ENCODE measurements at places on chromosomes 4 and X. TPM values are rescaled to one million over a fixed set of nuclear protein-coding genes. Genes with fewer than 3 reads are reported as not detected.
A peak's percentile ranks its signal among the peaks of the same experiment; 100 is the strongest.

Gene SLC49A3
- total RNA-seq, result 5.2 TPM

Gene CCNB3
- total RNA-seq, result 0.12 TPM

Gene ACE2
- total RNA-seq, result 1.0 TPM

DNA sequence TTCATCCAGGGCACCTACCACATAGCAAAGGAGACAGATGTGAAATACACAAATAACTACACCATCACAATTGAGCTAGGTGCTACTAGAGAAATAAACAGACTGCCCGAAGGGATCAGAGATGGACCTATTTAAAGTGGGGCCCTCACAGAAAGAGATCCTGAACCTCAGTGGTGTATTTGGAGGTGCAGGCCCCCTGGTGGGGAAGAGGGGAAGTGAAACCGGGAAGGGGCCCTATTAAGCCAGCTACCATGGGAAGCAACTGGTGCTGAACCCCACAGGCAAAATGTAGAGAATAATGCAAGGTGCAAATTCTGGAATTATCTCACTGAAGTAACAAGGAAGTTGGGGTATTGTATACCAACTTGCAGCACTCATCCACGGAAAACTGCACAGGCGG lies 78.6 kb upstream of the FAM9A start:
- no peak overlapping the region for H3K27ac ChIP-seq
- no peaks in the 10 kb centered on the region for H3K4me1 ChIP-seq
- H3K36me3 ChIP-seq, result no peaks in the 10 kb centered on the region
- no peak for DNase-seq

GRCh38 chrX:51496501-51497291 lies at the start of gene NUDT11:
TSS of gene NUDT11 (minus strand) at chrX:51496592. CDS start at chrX:51496444, 148 bp downstream.
- H3K4me1 ChIP-seq, result no peaks in the 10 kb centered on the region
- peak within 1 kb of the TSS; percentile 53 for H3K4me3 ChIP-seq
- H3K27me3 ChIP-seq, result no peaks in the 10 kb centered on the region
- H3K27ac ChIP-seq, result no peak within 1 kb of the TSS
- no peaks in the 10 kb centered on the region for H3K36me3 ChIP-seq
- DNase-seq, result peak; percentile 43

DNA sequence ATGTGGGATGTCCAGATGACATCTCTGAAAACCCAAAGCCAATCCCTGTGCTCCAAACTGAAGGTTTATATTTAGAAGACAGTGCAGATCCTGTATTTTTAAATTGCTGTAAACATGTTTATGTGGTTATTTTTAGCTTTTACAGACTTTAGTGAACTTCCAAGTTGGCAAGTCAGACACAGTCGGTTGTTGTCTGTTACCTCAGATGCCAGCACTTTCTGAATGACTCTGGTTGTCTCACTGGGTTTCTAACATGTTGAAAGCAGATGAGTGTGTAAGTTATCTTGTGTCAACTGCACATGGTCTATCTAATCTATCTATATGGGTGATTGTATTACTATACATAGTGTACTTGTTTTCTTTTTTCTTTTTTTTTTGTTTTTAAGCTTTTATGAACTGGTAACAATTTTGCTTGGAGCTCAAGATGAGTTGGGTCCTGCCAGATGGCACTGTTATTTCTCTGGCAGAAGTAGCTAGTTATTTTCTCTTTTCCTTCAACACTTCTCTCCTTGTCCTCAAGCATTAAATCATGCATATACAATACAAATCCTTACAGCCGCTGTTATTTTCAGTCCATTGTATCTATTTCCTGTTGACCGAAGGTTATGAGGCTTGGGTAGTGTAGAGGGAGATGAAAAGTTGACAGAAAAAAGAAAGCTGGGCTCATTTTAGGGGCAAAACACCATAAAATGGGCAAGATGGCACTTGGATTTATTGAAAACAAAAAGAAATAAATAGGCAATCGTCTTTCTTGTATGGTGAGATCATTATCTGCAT lies 66.3 kb downstream of the GAB1 start:
- no peak overlapping the region for H3K27ac ChIP-seq
- H3K36me3 ChIP-seq, result no peaks in the 10 kb centered on the region
- no peak overlapping the region for H3K4me3 ChIP-seq

DNA sequence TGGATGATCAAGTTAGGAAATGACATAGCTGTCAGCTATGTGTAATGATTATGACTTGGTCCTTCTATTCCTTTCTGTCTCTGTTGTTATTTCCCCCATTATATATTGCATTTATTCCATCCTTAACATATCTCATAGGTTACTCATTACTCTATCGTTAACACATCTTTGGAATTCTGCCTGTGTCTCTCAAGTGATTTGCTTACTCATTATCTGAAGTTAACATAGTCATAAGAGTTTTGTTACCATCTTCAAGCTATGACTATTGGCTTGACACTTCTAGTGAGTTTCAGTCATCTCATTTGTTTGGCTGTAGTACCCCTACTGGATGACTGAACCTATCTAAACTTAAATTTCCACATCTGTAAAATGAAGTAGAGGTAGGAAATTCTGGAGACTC lies 286.1 kb upstream of the PPP1R2C start:
- no peak for DNase-seq
- H3K4me1 ChIP-seq, result no peaks in the 10 kb centered on the region
- H3K4me3 ChIP-seq, result no peak overlapping the region
- no peaks in the 10 kb centered on the region for H3K36me3 ChIP-seq

- no peaks in the 10 kb centered on the region for H3K36me3 ChIP-seq
- H3K27me3 ChIP-seq, result no peaks in the 10 kb centered on the region
- no peak overlapping the region for H3K4me3 ChIP-seq
- no peak for DNase-seq
- H3K4me1 ChIP-seq, result no peaks in the 10 kb centered on the region
- H3K27ac ChIP-seq, result no peak overlapping the region
These were observed 90.8 kb downstream of the COL25A1 start for GRCh38 chr4:109211671-109212070.

- no peaks in the 10 kb centered on the region for H3K36me3 ChIP-seq
- no peak for DNase-seq
- H3K27ac ChIP-seq, result no peak overlapping the region
- no peak overlapping the region for H3K4me3 ChIP-seq
- H3K27me3 ChIP-seq, result no peaks in the 10 kb centered on the region
- no peaks in the 10 kb centered on the region for H3K4me1 ChIP-seq
These were observed 26.9 kb downstream of the ARFIP1 start for GRCh38 chr4:152806501-152807125.

DNA sequence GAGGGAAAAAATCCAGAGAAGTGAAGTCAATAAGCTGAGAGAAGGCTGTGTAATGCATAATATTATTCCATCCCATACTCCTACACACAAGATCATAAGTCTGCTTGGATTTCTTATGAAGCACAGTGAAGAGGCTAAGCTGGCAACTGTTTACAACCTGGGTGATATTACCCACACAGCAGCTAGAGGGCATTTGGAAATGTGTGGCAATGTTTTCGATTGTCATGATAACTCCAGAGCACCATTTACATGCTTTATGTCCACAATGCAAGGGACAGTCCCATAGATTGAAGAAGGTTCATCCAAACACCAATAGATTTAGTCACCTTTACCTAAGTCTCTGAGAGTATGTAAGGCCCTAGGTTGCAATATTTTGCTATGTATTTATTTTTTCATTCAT lies 412.2 kb downstream of the PPP3CA start:
- no peaks in the 10 kb centered on the region for H3K27me3 ChIP-seq
- H3K36me3 ChIP-seq, result no peaks in the 10 kb centered on the region
- no peaks in the 10 kb centered on the region for H3K4me1 ChIP-seq
- no peak overlapping the region for H3K4me3 ChIP-seq
- no peak for DNase-seq

DNA sequence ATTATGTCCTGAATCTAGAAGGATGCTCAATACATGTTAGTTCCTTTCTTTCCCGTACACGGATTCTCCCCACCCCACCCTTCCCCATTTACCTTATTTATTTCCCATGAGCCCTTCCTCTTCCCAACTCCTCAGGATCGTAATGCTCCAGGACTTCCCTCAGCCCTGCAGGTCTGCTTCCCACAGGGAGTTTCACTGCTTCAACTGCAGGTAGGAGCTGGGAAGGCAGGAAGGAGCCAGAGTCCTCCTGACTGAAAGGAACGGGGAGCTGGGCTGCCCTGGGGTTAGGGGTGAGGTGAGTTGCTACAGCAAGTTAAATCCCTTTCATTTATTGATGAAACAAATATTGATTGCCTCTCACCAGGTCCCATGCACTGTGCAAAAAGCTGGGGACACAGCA lies 33.2 kb downstream of the SAT1 start:
- no peaks in the 10 kb centered on the region for H3K4me1 ChIP-seq
- no peaks in the 10 kb centered on the region for H3K36me3 ChIP-seq
- DNase-seq, result no peak
- H3K4me3 ChIP-seq, result no peak overlapping the region

DNA sequence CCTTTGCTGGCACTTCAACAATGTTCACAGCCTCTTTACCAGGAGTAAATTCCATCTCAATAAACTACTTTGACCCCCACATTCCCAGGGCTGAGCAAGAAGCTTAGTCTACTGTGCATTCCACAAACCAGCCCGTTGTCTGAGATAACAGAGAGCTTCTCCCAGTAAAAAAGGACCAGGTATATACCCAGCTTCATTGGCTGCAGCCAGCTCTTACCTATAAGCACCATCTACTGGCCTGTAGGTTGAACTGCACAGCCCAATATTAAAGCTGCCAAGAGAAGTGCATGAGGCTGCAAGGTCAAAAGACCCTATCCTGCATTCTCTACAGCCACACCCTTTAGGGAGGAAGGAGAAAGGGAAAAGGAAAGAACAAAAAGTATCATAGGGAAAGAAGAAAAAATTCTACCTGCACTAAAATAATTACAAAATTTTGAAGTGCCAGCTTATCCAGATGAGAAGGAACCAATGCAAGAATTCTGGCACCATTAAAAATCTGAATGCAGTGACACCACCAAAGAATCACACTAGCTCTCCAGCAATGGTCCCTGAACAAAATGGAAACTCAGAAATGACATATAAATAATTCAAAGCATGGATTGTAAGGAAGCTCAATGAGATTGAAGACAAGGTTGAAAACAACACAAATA lies 45.7 kb upstream of the INTU start:
- H3K4me1 ChIP-seq, result no peaks in the 10 kb centered on the region
- H3K27ac ChIP-seq, result no peak overlapping the region
- no peak overlapping the region for H3K4me3 ChIP-seq
- H3K27me3 ChIP-seq, result no peaks in the 10 kb centered on the region
- no peaks in the 10 kb centered on the region for H3K36me3 ChIP-seq

DNA sequence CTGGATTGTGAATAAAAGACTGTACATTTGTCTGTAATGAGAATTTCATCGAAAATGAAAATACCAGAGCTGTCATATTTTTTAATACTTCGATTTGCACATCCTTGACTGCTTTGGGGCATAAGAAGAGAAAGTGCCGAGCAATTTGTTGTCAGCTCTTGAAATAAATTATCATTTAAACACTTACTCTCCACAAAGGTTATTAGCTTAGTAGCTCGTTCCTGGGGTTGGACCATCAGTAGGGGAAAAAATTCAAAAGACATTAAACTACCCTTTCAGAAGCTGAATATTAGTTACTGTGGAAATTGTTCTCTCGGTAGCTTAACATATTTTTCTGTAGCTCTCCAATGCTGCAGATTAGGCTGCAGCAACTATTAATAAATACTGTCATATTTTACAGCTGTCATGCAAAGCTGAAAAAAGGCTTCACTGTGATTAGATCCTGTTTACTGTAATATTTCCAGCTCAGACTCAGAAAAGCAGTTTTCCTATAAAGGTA lies 76.9 kb downstream of the GRIA3 start:
- DNase-seq, result no peak
- H3K4me1 ChIP-seq, result no peaks in the 10 kb centered on the region
- no peak overlapping the region for H3K4me3 ChIP-seq
